H9 (cell line): ENCODE measurements at places on chromosomes 2 and 18.

DNA sequence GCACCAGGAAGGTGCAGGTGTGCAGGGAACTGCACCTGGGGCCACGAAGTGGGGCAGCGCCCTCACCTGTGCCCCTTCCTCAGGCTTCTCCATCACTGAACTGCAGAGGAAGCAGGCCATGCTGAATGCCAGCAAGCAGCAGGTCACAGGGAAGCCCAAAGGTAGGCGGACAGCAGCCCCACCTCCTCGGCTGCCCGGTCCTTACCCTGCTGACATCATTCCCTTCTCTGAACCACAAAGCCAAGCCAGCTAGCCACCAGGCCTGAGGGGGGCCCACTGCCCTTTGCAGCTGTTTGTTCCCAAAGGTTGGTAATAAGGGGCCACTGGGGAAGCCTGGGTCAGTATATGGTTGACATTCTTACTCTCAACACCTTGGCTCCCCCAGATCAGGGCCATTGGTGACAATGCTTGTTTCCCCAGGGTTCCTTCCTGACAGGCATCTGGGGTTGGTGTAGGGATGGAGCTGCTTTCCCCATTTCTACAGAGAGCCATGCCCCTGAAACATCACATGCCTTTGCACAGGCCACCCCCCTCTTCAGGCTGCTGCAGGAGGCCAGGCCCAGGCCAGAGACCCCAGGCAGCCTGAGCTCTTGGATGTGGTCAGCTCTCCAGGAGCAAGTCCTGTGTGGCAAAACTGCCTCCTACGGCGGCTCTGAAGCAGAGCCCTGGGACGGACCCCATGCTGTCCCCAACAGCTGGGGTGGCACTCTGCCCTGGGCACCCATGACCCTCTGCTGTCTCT is 47.8 kb downstream of the FAM168B start:
- DNase-seq = no peak

GRCh38 chr2:75246441-75247167 is 47.3 kb upstream of the TACR1 start:
- DNase-seq = no peak

DNA sequence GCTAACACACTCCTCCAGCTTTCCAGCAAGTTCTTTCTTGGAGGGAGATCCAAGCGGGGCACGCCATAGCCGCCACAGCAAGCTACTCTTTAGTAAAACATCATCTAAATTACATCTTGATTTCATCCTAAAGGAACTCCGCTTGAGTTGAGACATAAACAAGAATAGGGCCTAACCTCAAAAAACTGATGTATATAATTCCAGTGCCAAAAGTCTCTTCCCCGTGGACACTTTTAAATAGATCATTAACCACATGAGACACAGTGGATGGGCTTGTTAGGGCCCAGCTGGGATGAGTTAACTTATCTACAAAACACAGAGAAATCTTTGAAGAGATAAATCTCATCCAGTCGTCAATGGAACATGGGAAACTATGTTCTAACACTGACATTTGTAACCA is 20.8 kb upstream of the MLPH start:
- DNase-seq = no peak

- DNase-seq = no peak
These were observed 75.7 kb downstream of the ADAM23 start for GRCh38 chr2:206518997-206519396.

DNA sequence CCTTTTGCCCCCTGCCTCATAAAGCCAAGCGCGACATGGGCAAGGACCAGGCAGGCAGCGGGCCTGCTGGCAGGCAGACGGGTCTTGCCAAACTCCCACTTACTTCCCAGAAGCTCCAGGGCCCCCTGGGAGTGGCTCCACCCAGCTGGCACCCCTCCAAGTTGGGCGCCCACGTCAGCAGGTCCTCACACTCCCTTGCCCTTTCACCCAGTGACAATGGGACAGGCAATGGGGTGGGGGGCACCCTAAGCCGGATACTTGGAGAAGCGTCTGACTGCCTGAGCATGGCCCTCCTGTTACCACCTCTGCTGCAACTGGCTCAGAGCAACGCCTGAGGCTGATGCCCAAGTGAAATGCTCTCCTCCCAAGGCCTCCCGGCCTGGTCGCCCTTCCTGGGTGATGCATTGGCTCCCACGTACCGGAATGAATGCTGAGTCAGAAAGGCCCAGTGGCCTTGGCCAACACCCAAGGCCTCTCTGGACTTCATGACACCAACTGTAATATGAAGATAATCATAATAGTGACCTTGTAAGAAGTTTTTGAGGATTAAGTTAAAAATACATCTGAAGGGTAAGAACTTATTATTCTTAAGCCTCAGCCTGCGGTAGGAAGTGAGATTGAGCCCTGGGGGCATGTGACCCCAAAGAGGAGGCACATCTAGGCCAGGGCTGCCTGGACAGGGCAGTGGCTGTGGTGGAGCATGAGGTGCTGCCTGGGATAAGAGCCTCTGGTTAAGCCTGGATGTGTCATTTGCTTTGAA is 31.6 kb downstream of the KCNK3 start:
- no peak for DNase-seq

DNA sequence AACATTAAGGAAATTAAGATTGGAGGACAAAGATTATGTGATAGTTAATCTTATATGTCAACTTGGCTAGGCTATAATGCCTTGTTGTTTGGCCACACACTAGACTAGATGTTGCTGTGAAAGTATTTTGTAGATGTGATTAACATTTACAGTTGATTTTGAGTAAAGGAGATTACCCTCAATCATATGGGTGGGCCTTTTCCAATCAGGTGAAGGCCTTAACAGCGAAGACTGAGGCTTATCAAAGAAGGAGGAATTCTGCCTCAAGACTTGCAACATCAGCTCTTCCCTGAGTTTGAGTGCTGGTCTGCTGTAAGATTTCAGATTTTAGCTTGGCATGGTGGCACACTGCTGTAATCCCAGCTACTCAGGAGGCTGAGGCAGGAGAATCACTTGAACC is 250.3 kb downstream of the CDH20 start:
- no peak for DNase-seq

DNA sequence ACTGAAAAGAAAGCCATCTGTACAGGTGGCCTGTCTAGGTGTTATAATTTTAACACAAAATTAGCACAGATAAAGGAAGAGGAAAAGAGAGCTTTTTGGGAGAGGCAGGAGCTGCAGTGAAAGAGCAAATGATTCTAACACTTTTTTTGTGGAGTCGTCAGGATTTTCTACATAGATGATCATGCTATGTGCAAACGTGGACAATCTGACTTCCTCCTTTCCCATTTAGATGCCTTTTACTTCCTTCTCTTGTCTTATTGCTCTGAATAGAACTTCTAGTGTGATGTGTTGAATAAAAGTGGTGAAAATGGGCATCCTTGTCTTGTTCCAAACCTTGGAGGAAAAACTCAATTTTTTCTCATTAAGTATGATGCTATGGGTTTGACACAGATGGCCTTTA is 334.5 kb downstream of the NBAS start:
- no peak for DNase-seq

- no peak for DNase-seq
These were observed 77.0 kb upstream of the ATL2 start for GRCh38 chr2:38454081-38454480.

- DNase-seq = no peak
These were observed 19.4 kb upstream of the PRLH start for GRCh38 chr2:237546876-237547395.

GRCh38 chr18:6537475-6537874 is 122.8 kb upstream of the L3MBTL4 start:
- no peak for DNase-seq

GRCh38 chr2:56985609-56986008 is 801.8 kb downstream of the CCDC85A start:
- no peak for DNase-seq

- no peak for DNase-seq
These were observed 207.9 kb upstream of the CXCR4 start for GRCh38 chr2:136325844-136326331.

GRCh38 chr2:117980783-117981676 is 32.8 kb downstream of the CCDC93 start:
- no peak for DNase-seq

- no peak for DNase-seq
These were observed 68.9 kb downstream of the DOCK10 start for GRCh38 chr2:224973112-224974016.
